ENCODE measurements at places on chromosomes 5 and 9.

GRCh38 chr5:179301796-179302195 is 43.5 kb downstream of the ADAMTS2 start:
- DNase-seq = no peak

GRCh38 chr9:20028849-20029231 is 240.0 kb upstream of the SLC24A2 start:
- no peak for DNase-seq

DNA sequence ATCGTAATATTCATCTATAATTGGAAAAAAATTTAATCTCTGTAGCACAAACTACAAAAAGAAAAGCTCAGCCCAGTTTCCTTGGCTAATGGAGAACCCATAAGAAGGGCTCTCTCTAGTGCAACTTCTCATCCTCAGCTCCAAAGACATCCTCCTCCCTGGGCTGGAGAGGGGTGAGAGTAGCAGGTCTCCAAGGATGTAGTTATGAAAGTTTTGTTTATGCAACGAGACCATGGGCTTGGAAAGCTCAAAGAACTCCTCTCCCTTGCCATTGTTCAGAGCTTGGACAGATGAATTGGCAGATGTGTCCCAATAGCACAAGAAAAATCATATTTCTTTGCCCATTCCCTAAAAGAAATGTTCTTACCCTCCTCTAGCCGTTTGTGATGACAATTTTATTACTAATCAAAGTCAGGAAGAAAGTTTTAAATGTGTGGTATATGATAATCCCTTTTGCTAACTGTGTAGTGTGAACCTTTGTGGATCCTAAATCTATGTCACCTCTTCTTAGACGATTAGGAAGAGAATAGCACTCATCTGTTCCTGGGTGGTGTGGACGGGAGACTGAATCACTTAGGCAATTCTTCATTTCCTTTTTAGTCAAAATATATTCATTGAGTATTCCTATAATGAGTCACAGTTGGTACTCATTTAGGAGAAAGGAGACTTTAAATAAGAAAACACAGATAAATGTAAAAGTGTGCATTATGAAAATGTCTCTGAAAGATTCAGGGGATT is 52.2 kb downstream of the GARNL3 start:
- DNase-seq = no peak

- peak; percentile 11 for DNase-seq
Observed at GRCh38 chr9:79233542-79233941, 338.2 kb upstream of the TLE4 start.

DNA sequence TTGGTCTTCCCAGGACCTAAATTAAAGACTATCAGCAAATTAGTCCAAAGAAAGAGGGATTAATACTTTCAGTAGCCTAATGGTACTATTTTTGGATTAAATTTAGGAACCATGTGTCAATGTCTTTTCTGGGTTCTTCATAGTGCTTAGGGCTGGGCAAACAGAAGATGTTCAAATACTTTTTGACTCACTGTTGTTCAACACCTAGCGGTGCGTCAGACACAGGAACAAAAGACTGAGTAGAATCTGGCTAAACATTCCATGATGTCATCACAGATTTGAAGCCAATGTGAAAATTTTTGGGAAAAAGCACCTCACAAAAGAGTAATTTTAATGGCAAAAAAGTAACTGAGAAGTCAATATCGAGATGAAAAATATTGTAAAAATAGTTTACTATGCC is 544.4 kb downstream of the EFNA5 start:
- DNase-seq = no peak

DNA sequence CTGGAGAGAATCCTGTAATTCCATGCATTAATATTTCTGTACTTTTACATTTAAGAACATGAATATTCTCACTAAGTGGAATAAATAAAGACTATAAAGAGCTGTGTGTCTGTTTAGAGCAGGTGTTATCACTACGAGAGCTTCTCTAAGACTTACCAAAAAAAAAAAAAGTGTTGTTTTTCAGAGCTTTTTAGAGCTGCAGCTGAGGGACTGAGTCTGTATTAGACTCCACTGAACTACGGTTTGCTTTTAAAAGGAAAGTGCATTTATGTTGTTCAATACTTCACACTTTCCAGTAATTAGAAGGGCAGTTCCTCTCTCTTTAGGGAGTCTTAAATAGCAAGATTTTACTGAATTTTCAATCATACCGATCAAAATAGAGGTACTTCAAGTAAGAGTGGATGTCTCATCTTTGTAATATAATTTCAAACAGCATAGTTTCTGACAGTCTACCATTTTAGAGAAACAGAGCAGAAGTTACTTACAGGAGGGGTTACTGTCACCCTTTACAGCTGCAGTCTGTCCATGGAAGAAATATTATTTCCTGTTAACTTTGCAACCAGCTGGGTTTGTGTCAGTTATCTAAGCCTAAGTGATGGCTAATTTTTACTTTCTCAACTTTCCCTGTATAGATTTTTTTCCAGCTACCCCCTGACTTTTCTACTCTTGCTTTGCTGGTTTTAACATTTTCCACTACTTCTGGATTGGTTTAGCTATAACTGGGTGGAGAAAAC is 2.4 kb downstream of the SYK start:
- peak; percentile 23 for DNase-seq

GRCh38 chr5:143342607-143343006 is 60.9 kb downstream of the NR3C1 start:
- DNase-seq = no peak

- DNase-seq = no peak
Observed at GRCh38 chr5:158979290-158979689, 120.4 kb downstream of the EBF1 start.

DNA sequence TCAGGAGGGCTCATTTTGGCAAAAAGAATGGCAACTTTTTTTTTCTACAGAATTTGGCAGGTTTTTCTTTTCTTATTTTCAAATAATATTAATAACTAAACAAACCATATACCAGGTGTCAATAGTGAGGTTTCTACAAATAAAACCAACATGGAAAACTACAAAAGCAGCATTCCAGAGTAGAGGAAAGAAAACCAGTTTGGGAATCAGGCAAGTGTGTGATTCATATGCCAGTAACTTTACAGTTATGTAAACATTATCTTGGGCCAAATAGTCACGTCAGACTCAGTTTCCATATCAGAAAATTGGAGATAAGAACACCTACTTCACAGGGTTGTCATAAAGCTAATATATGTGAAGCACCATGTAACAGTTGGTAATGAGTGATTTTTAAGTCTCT is 51.7 kb downstream of the FBXW11 start:
- DNase-seq = no peak

- DNase-seq = no peak
Observed at GRCh38 chr9:101140764-101141163, 112.2 kb downstream of the PLPPR1 start.

DNA sequence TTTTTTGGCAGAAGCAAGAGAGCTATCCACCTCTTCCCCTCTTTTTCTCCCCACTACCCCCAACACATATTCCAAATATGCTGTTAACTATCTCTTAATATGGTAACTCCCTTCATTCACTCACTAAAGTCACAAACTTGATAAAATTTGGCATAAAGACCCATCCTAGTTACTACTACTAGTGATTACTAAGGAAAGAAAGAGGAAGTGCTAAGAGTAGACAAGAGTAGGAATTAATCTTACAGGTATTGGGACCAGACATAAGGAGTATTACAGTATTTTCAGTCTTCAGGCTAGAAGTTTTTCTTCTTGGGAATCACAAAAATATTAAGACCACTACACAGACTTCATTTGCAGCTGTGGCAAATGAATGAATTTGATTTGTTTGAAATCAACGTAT is 2.2 kb downstream of the ADAMTS6 start:
- DNase-seq = no peak

GRCh38 chr5:13660072-13660471 is 284.4 kb downstream of the DNAH5 start:
- no peak for DNase-seq

GRCh38 chr5:154355129-154355611 is 90.6 kb upstream of the SAP30L start:
- no peak for DNase-seq

GRCh38 chr9:121812159-121812735 is 160.8 kb downstream of the DAB2IP start:
- DNase-seq = no peak

- no peak for DNase-seq
Observed at GRCh38 chr5:82163452-82164175, 114.5 kb downstream of the RPS23 start.

DNA sequence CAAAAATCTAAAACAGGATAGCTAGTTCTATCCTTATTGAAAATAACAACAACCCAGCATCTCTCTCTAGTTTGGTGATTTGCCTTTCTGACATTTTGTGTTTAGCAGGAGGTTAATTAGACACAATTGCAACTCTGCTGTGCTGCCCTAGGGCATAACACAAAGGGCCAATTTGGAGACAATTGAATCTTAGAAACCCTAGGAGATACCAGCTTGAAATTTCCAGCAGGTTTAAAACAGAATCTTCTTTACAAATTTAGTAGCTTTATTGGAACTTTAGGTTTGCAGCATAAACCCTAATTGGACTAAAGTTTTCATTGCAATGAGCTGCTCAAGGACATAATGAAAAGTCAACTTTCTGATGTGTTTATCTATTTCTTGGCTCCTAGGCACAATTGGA is 166.7 kb upstream of the FER start:
- DNase-seq = no peak

- DNase-seq = no peak
Observed at GRCh38 chr5:67199859-67200258, 3.3 kb upstream of the CD180 start.
